Stimulated activated CD8-positive, alpha-beta memory T cell treated with anti-CD3 and anti-CD28 coated beads, Interleukin-7, amount 100 ng/mL, for 24 hours (primary cell): ENCODE measurements at places on chromosomes 5 and 9.

DNA sequence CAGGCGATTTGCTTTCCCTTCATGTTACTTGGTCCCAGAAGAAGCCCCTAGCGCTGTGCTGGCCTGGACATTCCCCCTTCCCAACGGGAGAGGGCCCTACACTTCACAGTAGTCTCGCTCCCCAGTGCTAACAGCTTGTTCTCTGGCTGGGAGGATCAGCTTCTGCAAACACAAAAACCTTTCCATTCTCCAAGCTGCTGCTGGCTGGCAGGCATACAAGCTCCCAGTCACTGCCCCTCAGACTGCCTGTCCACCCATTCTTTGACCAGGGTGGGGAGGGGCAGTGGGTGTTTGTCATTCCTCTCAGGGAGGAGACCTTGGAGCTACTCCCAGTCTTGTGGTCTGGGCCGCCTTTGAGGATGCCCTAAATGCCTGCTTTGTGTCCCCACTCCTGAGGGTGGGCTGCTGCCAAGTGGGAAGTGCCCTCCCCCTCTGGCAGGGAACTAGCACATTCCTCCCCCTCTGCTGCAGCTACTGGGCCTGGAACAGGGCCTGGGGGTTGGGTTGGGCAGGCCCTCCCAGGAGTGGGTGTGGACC, 20.8 kb downstream of the ENHO start:
- DNase-seq = no peak

- DNase-seq = no peak
Measured at GRCh38 chr5:141853895-141854626, 24.1 kb downstream of the PCDH1 start.

DNA sequence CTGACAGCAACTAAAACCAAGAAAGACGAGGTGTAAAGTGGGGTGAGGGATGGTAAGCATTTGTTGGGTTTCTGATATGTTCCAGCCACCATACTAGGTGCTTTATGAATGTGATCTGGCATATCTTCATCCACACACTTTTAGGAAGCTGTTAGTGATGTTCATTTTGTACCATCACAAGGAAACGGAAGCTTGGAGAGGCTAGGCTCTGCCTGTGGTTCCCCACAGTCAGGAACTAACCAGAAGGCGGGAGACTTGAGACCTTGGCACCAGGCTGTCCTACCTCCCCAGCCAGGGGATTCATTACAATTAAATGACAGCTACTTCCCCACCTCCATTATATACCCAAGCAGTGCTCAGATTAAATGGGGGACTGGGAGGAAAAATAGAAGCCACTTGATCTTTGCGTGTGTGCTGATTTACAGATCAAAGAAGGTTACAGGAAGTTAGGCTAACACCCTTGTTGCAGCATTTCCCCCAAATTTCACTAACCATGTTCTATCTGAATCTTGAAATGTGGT, 43.0 kb downstream of the SFXN1 start:
- no peak for DNase-seq

DNA sequence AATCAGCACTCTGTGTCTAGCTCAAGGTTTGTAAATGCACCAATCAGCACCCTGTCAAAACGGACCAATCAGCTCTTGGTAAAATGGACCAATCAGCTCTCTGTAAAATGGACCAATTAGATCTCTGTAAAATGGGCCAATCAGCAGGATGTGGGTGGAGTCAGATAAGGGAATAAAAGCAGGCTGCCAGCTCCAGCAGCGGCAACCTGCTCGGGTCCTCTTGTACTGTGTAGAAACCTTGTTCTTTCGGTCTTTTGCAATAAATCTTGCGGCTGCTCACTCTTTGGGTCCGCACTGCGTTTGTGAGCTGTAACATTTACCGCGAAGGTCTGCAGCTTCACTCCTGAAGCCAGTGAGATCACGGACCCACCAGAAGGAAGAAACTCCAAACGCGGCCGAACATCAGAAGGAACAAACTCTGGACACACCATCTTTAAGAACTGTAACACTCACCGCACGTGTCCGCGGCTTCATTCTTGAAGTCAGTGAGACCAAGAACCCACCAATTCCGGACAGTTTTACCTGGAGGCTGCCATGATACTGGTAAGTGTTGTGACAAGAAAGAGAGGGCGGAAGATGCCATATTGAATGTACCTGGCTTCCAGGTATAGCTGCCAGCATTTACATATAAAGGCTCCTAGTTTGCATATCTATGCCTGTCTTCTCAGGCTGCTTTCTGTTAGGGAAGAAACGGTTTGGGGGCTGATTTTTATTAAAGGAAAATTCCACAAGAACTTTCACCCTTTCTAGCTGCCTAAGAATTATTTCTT, 758.5 kb upstream of the CTNND2 start:
- DNase-seq = no peak

DNA sequence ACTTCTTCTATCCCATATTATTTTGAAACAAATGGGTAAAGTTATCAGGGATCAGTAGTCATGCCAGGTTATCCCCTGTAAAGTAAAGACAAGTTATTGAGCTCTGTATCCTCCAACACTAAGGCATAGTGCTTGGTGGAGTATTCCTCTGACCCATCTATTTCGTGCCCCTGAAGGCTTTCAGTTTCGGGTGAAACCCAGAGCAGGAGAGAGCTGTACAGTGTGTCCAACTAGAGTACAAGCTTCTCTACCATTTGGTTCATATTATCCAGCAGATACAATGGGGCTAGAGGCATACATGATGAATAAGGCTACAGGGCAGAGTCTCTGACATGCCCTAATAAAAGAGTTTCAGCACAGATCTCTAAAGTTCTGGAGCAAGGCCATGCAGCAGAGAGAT, 3.2 kb upstream of the SLC22A4 start:
- no peak for DNase-seq
